Cardiac septum (tissue), 1 donor: ENCODE measurements at places on chromosomes 6 and 20.

DNA sequence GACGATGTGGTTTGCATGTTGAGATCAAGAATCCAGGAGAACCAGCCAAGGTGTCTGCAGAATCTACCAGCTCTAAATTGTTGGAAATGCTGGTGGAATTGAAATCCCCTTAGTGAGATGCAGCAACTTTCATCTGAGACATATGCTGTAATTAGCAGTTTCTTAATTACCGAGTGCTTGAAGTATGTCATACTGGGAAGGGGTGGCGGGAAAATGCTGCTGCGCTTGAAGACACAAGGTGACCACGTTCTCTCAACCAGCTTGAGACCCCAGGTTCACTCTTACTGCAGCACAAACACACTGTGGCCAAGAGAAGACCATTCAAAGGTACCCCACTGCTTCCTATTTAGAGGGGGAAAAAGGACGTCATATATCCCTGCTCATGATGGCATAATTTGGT lies 59.0 kb downstream of the PFDN4 start:
- no peak for DNase-seq

GRCh38 chr6:5172897-5173474 lies 87.8 kb downstream of the LYRM4 start:
- DNase-seq, result no peak

- DNase-seq, result no peak
Observed at GRCh38 chr6:19501737-19502245, 335.4 kb upstream of the ID4 start.

GRCh38 chr6:8468552-8469356 lies 33.4 kb upstream of the SLC35B3 start:
- DNase-seq, result no peak

DNA sequence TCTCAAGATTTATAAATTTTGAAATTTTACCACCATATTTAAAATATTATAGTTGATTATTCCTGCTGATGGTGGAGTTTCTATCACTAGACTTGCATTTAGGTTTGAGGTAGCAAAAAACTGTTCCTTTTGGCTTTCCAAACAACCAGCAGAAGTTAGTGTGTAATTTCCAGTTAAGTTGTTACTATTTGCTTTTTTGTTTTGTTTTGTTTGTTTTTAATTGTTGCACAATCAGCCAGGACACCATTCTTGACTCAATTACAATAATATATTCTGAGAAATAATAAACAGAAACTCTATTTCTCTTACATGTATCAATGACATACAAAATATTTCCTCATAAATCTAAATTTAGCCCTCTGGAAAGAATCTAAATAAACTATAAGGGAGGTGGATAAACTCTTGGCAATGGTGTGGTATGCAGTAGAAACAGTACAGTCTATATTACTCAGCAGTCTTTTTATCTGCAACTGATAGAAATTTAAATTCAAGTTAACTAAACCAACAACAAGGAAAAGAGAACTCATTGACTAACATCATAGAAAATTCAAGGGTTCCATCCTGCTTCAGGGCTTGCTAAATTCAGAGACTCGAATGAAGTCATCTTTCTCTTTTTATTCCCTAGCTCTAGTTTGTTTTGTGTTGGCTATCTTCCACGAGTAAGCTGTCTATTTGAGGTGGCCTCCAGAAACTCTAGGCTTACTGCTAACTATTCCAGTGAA lies 19.4 kb upstream of the COL19A1 start:
- DNase-seq, result no peak

- no peak for DNase-seq
Observed at GRCh38 chr6:106631346-106631745, 2.0 kb downstream of the QRSL1 start.

- DNase-seq, result no peak
Observed at GRCh38 chr6:104326173-104327001, 533.3 kb downstream of the HACE1 start.

DNA sequence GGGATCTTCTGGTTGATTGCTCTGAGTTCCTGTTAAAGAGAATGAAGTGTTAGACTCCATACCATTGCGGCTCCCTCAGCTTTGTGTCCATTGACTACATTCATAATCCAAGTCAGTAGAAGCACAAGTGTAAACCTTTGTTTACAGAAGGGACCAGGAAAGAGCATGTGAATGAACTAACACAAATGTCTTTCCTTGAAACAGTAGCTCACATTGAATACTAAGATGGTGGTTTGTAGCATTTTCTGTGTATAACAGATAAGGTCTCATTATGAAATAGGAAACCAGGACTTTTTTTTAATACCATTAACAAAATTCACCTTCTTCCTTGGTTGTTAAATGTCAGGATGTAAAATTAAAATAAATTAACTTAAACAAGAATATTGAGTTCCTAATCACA lies 8.4 kb downstream of the STXBP5 start:
- no peak for DNase-seq

GRCh38 chr20:34099675-34100074 lies 12.4 kb downstream of the EIF2S2 start:
- no peak for DNase-seq

DNA sequence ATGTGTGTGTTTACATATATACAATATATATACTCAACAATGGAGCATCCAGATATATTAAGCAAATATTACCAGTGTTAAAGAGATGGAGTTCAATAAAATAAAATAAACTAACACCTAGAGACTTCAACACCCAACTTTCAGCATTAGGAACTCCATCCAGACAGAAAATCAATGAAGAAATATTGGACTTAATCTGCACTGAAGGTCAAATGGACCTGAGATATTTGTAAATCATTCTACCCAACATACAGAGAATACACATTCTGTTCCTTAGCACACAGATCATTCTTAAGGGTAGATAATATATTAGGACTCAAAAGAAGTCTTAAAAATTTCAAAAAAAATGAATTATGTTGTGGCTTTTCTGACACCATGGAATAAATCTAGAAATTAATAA lies 832.3 kb upstream of the ADGRB3 start:
- no peak for DNase-seq

DNA sequence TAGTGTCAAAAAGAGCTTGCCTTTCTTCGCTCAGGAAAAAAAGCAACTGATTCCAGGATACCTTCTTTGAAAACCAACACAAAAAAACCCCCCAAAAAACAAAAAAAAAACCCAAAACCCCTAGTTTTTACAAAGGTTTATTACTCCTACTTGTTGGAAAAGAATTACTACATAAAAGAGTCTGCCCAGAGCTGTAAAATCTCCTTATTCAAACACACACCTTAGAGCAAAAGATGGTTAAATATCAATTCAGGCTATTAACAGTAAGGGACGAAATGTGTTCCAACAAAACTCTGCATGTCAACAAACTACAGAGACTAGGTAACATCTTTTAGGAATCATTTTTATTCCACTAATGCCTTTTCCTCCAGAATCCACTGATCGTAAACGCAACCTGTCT lies 42.7 kb downstream of the BCAS1 start:
- no peak for DNase-seq

- no peak for DNase-seq
Observed at GRCh38 chr20:21339499-21339898, 36.4 kb downstream of the XRN2 start.

DNA sequence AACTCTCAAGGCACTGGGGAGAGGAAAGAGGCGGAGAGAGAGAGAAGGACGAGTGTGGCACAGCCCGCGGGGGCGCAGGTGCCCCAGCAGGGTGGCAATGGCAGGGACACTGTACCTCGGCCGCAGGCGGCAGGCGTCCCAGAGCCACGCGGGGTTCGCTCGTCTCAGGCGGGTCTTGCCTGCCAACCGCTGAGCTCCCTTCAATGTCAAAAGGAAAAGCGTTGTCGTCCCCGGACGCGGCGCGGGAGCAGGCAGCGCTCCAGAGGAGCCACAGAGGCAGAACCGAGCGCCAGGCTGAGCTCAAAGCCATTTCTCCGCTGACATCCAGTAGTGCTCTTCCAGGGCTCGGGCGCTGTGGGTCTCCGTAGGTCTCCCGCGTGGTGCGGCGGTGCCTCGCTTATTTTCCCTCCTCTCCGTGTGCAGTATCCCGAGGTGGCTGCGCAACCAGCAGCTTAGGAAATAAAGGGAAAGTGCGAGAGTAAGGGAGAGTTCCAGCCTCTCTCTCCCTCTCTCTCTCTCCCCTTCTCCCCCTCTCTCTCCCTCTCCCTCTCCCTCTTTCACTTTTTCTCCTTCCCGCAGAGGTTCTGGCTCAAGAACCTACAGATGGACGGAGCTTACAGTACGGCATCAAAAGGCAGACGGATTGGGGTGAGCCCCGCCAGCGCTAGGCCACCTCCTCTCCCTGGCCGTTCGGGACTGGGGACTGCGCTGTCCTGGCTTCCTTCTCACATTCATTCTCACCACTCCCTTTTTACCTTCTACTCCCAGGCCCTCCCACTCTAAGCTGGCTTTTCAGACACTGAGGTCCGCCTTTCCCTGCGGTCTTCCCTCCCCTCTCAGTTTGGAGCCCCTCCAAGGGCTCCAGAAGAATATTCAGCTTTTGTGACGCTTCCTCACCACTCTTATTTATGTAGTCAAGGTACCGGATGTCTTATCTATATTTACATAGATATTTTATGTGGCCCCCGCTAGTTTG lies at the start of gene LAMA4:
LAMA4 (minus strand) TSS at position 727 of the 976 bp plus-strand sequence; CDS start at position 310, 417 bp downstream.
- peak; percentile 85 for DNase-seq

DNA sequence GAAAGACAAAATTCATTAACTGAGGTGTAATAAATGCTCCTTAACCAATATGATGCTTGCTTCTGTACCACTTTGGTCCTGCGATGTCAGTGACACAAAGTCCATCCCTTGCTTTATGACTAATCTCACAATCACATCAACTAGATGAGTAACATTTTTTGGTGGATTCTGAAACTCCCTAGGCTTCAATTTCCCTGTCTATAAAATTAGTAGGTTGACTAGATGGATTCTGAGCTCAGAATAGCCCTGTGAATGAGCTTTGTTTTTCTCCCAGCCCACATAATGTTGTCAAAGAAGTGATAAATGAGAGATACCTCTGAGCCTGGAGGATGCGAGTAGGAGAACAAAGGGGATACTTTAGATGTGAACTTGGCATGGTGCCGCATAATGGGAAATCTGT lies 9.1 kb downstream of the TXLNB start:
- no peak for DNase-seq

- DNase-seq, result no peak
Observed at GRCh38 chr6:43695967-43696291, 8.3 kb upstream of the MRPS18A start.

DNA sequence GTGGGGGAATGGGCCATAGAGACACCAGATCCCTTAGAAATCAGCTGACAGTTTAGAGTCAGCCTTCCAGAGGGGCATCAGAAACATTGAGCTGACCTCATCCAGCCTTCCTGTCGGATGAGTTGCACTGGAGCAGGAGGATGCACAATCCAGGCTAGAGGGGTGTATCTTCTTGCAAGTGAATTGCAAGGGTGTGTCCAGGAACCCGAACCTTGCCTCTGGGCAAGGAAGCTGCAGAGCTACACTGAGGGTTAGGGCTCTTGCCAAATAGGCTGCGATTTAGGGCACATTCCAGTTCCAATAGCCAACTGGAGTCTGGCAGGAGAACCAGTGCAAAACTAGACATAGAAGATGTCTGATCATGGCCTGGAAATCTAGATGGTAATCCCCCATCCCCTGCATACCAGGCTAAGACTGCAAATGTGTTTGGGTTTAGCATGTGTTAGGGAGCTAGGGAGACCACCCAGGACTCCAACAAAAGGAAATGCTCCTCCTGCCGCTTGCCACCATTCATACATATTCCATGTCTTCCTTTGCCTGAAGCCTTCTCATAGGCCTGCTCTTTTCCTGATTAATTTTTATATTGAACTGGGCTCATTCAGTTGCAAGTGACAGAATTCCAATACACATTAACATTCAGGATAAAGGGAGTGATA lies 6.3 kb upstream of the UTRN start:
- DNase-seq, result no peak

GRCh38 chr6:149065121-149065520 lies 252.4 kb upstream of the TAB2 start:
- no peak for DNase-seq

DNA sequence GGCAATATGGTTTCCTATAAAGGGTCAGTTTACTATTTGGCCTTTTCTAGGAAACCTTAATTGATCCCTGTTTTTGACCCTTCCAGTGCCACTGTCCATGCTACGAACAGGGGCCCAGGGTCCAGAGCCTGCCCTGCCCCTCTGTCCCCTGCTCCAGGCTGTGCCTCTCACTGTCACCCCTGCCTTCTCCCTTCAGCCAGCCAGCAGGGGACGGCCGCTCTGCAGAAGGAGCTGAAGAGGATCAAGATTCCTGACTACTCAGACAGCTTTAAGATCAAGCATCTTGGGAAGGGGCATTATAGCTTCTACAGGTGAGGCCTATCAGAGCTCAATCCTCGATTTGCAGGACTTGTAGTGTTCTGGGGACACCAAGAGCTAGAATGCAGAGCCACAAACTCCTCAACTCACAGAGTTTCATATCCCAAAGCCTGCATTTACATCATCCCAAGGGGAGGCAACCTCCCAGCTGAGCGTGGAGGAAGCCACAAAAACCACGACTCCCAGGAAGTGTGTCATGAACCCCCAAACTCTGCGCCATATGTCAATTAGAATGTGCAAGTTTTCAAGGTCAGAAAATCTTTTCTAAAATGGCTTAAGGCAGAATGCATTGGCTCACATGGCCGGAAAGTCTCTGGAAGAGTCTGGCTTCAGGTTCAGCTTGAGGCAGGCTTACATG lies 3.6 kb downstream of the BPI start:
- no peak for DNase-seq

- no peak for DNase-seq
Observed at GRCh38 chr6:97668716-97669115, 385.7 kb upstream of the MMS22L start.

GRCh38 chr6:168410035-168410434 lies 30.9 kb upstream of the SMOC2 start:
- no peak for DNase-seq

- DNase-seq, result no peak
Observed at GRCh38 chr20:58406422-58407001, 17.5 kb downstream of the VAPB start.

- no peak for DNase-seq
Observed at GRCh38 chr20:50920997-50921396, 10.2 kb downstream of the ADNP start.

GRCh38 chr6:11108726-11109125 lies 2.8 kb downstream of the ERVFRD-1 start:
- no peak for DNase-seq

GRCh38 chr20:33191484-33191883 lies 23.5 kb downstream of the BPIFA2 start:
- DNase-seq, result no peak

DNA sequence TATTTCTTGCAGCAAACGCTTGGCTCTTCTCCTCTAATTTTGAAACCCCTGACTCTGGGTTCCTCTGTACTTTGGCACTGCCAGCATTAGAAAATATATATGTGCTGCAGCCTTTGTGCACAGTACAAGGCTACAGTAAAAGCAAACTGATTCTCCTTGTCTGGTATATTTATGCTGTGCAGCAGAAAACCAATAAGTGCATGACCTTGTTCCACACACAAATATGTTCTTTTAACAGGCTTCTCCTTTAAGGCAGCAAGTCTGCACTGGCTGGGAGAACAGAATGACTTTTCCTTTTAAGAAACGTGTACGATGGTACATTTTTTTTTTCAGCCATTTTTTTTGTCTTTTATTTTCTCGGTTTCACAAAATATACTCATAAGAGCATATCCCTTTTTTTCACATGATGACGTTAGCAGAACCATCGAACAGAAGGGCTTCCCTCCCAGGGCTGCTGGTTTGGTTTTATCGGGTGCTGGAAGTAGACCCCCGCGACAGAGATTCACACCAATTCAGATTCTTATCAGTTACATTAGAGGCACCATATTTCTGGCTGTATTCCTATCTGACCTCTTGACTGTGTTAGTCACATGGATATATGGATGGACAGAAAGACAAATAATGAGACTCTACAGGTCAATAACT lies 129.9 kb upstream of the ARID1B start:
- DNase-seq, result no peak
